ENCODE measurements at places on chromosomes 2 and 18. TPM values are rescaled to one million over a fixed set of nuclear protein-coding genes. Genes with fewer than 3 reads are reported as not detected.

GRCh38 chr2:198880986-198881385 is 576.8 kb downstream of the SATB2 start:
- no peaks in the 10 kb centered on the region for H3K27me3 ChIP-seq
- DNase-seq, result no peak
- H3K4me1 ChIP-seq, result no peaks in the 10 kb centered on the region

GPR155 gene
- total RNA-seq, result 2.1 TPM

DOK6 gene
- total RNA-seq, result not detected

COL4A3 gene
- total RNA-seq, result 0.18 TPM

ALKAL2 gene
- not detected for total RNA-seq

GRCh38 chr2:58569475-58570185 is 328.5 kb upstream of the FANCL start:
- DNase-seq, result no peak
- no peaks in the 10 kb centered on the region for H3K4me1 ChIP-seq
- no peaks in the 10 kb centered on the region for H3K27me3 ChIP-seq
- H3K4me3 ChIP-seq, result no peak overlapping the region

Data from Panc1 (cell line).